ENCODE measurements at places on chromosomes 2 and 18. TPM values are rescaled to one million over a fixed set of nuclear protein-coding genes. Genes with fewer than 3 reads are reported as not detected.

GYPC gene
- total RNA-seq: 120 TPM

DNA sequence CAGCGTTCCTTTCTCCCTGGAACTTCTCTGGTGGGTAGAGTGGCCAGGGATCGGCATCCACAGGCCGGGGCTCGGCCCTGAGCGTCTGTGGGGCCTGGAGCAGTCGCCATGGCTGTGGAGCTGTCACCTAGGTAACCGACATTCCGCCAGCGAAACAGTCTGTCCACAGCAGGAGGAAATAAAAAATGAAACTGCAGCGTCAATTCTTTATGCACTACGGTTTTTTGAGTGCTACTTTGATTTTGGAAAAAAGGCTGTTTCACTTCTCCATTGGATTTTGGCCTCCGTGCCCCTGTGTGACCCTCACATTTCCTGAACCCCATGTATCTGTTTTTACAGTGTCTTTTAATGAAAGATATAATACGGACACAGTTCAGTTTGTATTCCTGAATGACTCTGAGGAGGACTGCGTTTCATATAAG lies 163.4 kb downstream of the LDLRAD4 start:
- no peaks in the 10 kb centered on the region for H3K27me3 ChIP-seq
- peak overlapping the region; percentile 96 for H3K27ac ChIP-seq
- peak overlapping the region; percentile 72 for H3K4me3 ChIP-seq

- H3K36me3 ChIP-seq: no peaks in the 10 kb centered on the region
- H3K4me3 ChIP-seq: no peak overlapping the region
- no peak for DNase-seq
- H3K4me1 ChIP-seq: no peaks in the 10 kb centered on the region
- H3K27me3 ChIP-seq: peaks cover 34% of the 10 kb centered on the region
These were observed 63.2 kb upstream of the KLHL29 start for GRCh38 chr2:23321751-23322150.

GRCh38 chr18:76364282-76365259 lies 130.5 kb downstream of the ZNF516 start:
- H3K4me3 ChIP-seq: no peak overlapping the region
- H3K4me1 ChIP-seq: peaks cover 7% of the 10 kb centered on the region
- peak overlapping the region; percentile 10 for H3K27ac ChIP-seq
- H3K27me3 ChIP-seq: peaks cover 7% of the 10 kb centered on the region
- peak; percentile 63 for DNase-seq

DNA sequence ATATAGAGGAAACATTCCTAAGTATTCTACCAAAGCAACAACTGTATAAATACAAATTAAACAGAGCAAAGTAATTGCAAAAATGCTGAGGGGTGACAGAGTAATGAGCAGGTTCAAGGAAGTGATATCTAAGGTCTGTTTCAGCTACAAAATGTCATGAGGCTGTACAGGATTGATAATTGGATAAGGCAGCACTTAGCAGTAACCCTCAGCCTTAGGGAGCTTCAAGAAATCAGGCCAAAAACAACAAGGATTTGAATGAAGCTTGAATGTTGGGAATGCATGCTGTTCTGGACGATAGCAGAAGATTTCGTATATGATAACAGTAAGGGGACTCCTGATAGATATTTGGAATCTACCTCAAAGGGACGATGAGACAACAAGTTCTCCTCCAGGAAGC lies 142.0 kb upstream of the MMADHC start:
- H3K4me3 ChIP-seq: no peak overlapping the region
- H3K4me1 ChIP-seq: no peaks in the 10 kb centered on the region
- no peaks in the 10 kb centered on the region for H3K27me3 ChIP-seq
- DNase-seq: no peak
- no peak overlapping the region for H3K27ac ChIP-seq

BUB1 gene
- total RNA-seq: 61.7 TPM

GRCh38 chr2:190972846-190973245 lies 41.1 kb downstream of the STAT1 start:
- H3K27me3 ChIP-seq: no peaks in the 10 kb centered on the region
- no peak overlapping the region for H3K27ac ChIP-seq
- H3K4me1 ChIP-seq: peaks cover 44% of the 10 kb centered on the region
- H3K4me3 ChIP-seq: no peak overlapping the region

- peaks cover 20% of the 10 kb centered on the region for H3K36me3 ChIP-seq
- no peak overlapping the region for H3K4me3 ChIP-seq
- H3K27me3 ChIP-seq: no peaks in the 10 kb centered on the region
These were observed 35.6 kb downstream of the USP34 start for GRCh38 chr2:61435291-61435690.

GRCh38 chr2:99488539-99489062 lies 1.2 kb downstream of the REV1 start:
- peak; percentile 64 for DNase-seq
- H3K4me3 ChIP-seq: peak overlapping the region; percentile 91
- H3K27me3 ChIP-seq: no peaks in the 10 kb centered on the region
- H3K4me1 ChIP-seq: peaks cover 30% of the 10 kb centered on the region

DNA sequence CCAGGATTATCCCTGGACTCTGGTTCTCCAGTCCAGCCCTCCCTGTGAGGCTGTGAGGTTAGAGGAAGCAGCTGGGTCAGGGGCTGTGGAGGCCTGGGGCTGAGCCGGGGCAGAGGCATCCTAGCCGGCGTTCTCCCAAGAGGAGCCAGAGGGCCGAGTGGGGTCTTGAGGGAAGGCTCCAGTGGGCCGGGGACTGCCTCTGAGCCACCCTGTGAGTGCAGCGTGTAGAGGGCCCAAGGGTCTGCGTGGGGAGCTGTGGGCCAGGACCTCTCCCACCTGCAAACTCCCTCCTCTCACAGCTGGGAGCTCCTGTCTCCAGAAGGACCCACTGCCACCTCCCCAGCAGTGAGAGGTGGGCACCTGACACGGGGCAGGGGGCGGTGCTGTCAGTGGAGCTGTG lies 41.0 kb downstream of the GLI2 start:
- no peak overlapping the region for H3K27ac ChIP-seq
- H3K4me1 ChIP-seq: no peaks in the 10 kb centered on the region
- no peaks in the 10 kb centered on the region for H3K27me3 ChIP-seq
- no peak overlapping the region for H3K4me3 ChIP-seq
- no peak for DNase-seq
- no peaks in the 10 kb centered on the region for H3K36me3 ChIP-seq

DNA sequence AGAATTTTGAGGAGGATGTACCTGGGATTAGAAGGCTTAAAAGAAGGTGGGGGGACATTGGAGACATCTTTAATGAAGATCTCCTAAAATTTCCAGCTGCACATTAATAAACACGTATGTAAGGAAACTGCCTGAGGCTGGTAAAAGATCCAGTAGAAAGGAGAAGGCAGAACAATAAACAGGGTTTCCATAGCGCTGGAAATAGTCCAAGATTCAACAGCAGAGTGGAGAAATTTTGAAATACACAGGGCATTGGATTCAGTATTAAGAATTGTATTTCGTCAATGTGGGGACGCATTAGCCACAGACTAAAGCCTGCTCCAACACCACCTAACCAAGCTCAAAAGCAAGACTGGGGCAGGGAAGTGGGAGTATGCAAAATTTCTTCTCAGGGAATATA lies 606.9 kb upstream of the NRXN1 start:
- DNase-seq: no peak
- H3K4me3 ChIP-seq: no peak overlapping the region
- H3K27me3 ChIP-seq: no peaks in the 10 kb centered on the region
- no peaks in the 10 kb centered on the region for H3K36me3 ChIP-seq

- no peaks in the 10 kb centered on the region for H3K4me1 ChIP-seq
- H3K4me3 ChIP-seq: no peak overlapping the region
- no peaks in the 10 kb centered on the region for H3K27me3 ChIP-seq
- no peaks in the 10 kb centered on the region for H3K36me3 ChIP-seq
These were observed 203.3 kb downstream of the EN1 start for GRCh38 chr2:118644190-118644589.

- no peak overlapping the region for H3K27ac ChIP-seq
- H3K27me3 ChIP-seq: peaks cover 2% of the 10 kb centered on the region
- no peaks in the 10 kb centered on the region for H3K36me3 ChIP-seq
These were observed 16.2 kb upstream of the BBS5 start for GRCh38 chr2:169462896-169463695.

EGR4 gene
- total RNA-seq: 1.2 TPM

NXPH2 gene
- not detected for total RNA-seq

DNA sequence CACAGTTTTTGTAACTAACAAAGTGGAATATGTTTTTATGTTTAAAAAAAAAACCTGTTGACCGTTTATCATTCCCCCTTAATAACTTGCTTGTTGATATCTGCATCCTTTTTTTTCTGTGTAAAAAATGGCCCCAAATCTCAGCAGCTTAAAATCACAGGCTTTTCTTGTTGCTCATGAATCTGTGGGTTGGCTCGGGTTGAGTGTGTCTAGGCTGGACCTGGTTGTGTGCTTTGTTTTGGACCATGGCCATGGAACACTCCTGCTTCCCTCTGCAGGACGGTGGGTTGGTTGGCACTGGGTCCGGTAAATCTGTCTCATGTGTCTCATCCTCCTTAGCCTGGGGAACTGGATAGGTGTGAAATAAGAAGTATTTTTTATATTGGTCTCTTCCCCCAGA lies 139.0 kb upstream of the LINC00305 start:
- no peaks in the 10 kb centered on the region for H3K4me1 ChIP-seq
- no peak overlapping the region for H3K4me3 ChIP-seq
- H3K36me3 ChIP-seq: no peaks in the 10 kb centered on the region
- no peaks in the 10 kb centered on the region for H3K27me3 ChIP-seq
- DNase-seq: no peak
- H3K27ac ChIP-seq: no peak overlapping the region

GRCh38 chr2:209113026-209113425 lies 310.8 kb upstream of the MAP2 start:
- H3K4me3 ChIP-seq: no peak overlapping the region
- no peak for DNase-seq
- H3K4me1 ChIP-seq: no peaks in the 10 kb centered on the region

DNA sequence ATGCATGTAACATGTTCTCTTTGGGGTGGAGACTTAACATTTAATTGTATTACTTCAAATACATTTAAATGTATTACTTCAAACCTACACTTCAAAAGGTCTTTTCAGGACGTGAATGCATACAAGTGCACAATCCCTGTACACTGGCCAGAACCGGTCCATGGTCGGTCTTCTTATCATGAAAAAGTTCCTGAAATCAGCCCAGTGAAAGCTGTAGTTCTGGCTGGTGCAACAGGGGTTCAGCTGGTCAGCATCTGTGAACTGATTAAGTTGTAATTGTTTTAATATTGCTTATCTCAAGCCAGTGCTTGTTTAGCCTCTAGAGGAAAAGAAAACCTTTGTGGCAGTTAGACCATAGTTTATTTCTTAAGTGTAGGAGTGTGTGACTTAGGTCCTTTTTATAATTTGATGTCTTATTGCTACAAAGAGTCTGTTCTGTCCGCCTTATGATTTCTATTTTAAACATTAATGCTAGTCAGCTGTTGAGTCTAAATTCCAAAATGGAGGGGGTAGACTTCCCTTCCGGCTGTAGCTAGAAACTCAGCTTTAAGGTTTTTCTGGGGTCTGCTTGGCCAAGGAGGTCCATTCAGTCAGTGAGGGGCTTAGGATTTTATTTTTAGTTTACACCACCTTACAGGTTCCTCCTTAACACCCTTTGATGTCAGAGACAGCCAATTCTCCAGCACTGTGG lies 768 bp upstream of the CYBRD1 start:
- peak overlapping the region; percentile 88 for H3K4me3 ChIP-seq
- DNase-seq: no peak
- peaks cover 48% of the 10 kb centered on the region for H3K27me3 ChIP-seq
- no peaks in the 10 kb centered on the region for H3K36me3 ChIP-seq

DNA sequence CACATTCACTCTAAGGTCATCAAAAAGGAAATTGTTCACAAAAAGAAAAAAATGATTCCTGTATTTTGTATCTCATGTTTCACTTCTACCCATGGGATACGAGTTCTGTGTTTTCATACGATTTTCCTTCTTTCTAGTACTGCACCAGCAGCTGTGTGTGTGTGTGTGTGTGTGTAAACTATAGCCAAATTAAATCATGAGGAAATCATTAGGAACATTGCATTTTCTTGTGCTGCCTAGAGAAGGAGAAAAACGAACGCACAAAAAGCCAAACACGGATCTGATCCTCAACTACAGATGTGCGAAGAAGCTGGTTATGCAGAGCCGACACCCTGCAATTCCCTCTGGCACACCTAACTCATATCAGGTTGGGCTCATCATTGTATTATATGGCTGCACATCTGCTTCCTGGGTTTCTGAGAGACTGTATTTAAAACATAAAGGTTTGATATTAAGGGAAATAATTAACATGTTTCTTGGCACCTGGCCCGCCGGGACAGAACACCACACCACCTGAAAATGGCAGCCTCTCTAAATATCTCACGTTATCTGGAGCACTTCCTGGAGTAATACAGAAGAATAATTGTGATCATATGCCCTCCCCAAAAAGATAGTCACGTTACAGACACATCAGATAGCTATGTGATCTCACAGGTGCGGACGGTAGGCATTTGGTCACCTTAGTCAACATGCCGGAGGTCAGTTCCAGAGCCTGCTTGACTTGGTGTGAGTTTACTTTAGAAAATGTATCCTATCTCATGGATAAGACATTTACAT lies 586.3 kb upstream of the SALL3 start:
- H3K4me3 ChIP-seq: no peak overlapping the region
- H3K4me1 ChIP-seq: no peaks in the 10 kb centered on the region
- no peaks in the 10 kb centered on the region for H3K27me3 ChIP-seq
- peak; percentile 23 for DNase-seq

DNA sequence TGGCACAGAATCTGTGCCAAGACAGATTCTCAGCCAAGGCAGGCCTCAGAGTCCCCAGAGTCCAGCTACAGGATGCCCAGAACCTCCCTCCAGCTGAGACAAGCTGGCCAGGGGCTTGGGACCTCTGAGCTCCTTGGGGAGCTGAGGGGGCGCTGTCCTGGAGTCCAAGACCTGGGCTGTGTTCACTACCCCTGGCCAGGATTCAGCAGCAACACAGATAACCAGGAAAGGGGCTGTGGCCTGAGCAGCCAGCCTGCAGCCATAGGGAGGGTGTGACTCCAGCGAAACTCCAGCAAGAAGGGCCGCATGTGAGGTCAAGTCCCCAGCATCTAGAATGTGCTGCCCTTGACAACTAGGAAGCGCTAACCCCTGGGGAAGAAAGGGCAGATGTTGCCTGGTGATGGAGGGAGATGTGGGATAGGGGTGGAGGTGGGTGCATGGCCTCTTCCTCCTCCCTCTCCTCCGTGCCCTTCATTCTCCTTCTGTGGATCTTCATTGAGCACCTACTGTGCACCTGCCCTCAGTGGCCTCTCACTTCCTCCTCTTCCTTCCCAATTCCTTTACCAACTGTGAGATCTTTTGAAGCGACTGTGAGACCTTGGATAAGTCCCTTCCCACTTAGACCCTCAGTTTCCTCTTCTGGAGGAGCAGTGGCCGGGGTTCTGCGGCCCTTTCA lies 7.7 kb upstream of the ARID5A start:
- H3K27me3 ChIP-seq: no peaks in the 10 kb centered on the region
- peak overlapping the region; percentile 92 for H3K27ac ChIP-seq
- no peak for DNase-seq
- H3K36me3 ChIP-seq: no peaks in the 10 kb centered on the region
- peaks cover 86% of the 10 kb centered on the region for H3K4me1 ChIP-seq
- peak overlapping the region; percentile 79 for H3K4me3 ChIP-seq

TLX2 gene
- total RNA-seq: 0.54 TPM

- H3K4me1 ChIP-seq: peaks cover 24% of the 10 kb centered on the region
- no peak overlapping the region for H3K27ac ChIP-seq
- no peak for DNase-seq
- peaks cover 8% of the 10 kb centered on the region for H3K36me3 ChIP-seq
- no peak overlapping the region for H3K4me3 ChIP-seq
These were observed 192.2 kb downstream of the HDAC4 start for GRCh38 chr2:239208465-239209180.

- no peak overlapping the region for H3K4me3 ChIP-seq
- DNase-seq: no peak
- no peaks in the 10 kb centered on the region for H3K27me3 ChIP-seq
- H3K4me1 ChIP-seq: peaks cover 1% of the 10 kb centered on the region
These were observed 277.9 kb downstream of the NDUFA10 start for GRCh38 chr2:239747274-239747673.

Data from activated CD4-positive, alpha-beta T cell treated with anti-CD3 and anti-CD28 coated beads, Interleukin-2, amount 10 ng/mL, durations not matched to agents 24 days and 14 days (primary cell).